Effector CD8-positive, alpha-beta T cell (primary cell): ENCODE measurements at places on chromosomes 11 and 22.

DNA sequence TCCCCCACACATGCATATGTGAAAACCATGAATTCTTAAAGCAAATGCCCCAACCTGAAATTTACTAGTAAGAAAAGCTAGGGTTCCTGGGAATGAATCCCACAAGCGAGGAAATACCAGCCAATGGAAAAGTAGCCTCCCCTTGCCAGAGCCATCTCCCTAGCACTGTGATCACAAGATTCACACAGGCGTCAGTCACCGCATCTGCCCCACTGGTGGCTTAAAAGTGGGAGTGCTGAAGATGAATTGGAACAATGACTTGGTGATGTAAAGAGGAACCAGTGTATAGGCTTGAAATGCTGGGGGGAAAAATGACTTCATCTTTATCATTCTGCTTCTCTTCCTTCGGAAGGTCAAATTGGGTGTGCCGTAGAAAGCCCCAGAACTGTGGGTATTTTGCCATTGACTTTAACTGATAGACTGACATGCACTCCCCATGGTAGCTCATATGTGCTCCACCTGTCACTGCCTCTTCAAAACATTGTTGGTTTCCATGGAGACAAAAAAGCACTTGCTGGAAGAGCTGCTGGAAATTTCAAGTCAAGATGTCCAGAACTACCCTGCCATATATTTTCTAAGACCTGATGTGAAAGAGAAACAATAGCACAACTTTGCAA, 19.2 kb upstream of the ASPHD2 start:
- no peak for DNase-seq

- DNase-seq = no peak
Measured at GRCh38 chr22:45575173-45575572, 72.5 kb downstream of the FBLN1 start.

DNA sequence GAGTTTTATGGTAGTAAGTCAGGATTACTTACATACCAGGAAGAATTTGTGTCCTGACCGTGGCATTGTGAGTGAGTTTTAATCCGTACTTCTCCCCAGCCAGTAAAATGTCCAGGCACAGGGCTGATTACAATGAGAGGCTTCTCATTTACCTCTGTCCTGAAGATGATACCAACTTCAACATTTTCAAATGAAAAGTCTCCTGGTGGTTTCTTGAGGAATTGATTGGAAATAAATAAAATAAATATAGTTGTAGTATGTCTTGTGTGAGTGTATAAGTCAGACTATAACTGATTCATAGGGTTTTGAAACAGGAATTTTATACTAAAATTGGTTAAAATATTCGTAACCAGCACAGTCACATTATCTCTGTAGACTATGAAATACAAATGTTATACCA, 382.5 kb downstream of the ETS1 start:
- no peak for DNase-seq

- no peak for DNase-seq
Measured at GRCh38 chr11:72015511-72016061, 16.9 kb downstream of the IL18BP start.

DNA sequence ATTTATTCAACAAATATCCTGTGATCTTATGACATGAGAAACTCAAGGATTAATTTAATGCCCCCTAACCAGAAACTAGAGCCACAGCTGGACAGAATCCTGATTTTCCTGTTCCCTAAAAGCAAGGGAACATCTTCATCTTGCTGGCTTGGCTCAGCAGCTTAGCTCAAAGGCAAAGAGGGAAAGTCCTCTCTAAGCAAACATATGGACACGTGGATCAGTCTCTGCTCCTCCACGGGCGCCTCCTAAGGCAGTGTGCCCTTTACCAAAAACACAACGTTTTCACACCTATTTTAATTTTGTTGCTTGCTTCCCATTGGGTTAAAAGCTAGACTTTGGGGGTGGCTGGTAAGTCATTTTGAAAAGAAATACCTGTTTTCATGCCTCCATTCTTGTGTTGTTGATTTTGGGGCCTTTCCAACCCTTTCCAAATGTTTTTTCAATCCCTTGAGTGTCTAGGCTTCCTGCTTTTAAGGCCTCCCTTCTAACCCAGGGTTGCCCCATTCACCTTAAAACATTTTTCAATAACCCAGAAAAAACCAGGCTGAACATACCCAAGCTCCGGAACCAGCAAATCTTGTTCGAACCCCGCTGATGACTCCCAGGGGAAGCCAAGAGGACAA, 15.5 kb downstream of the SLC1A2 start:
- no peak for DNase-seq

DNA sequence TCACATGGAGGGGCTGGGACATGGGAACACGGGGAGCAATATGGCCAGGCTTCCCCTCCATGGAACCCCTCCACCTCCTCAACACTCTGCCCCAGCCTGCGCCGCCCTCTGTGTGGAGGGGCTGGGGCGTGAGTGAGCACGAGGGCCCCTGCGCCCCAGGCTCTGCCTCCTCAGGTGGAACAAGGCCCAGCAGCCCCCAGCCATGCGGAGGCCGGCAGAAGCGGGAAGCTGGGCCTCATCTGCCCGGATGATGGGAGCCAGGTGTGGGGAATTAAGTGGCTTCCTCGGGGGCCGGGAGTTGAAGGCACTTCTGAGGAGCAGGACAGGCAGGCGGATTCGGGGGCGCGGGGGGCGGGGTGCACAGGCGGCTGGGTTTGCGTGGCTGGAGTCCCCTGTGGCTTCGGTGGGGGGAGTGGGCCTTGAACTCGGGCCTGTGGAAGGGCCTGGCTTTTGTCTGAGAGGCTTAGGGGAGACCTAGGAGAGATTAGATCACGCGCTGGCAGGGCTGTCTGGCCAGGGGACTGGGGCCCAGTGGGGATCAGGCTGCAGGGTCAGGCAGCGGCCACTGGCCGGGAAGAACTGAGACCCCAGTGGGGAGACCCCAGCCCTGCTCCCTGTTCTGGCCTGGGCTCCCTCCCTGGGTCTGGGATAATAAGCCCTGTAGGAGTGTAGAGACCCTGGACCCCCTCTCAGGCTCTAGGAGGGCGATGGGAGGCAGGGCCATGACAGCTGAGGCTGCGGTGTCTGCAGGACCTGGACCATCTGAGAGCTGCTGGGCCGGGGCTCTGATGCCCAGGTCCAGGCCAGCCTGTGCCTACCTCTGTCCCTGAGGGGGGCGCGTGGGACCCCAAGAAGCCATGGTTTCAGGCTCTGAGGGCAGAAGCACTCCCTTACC, 13.3 kb downstream of the PRR33 start:
- DNase-seq = no peak

GRCh38 chr11:107123022-107123421, 104.7 kb upstream of the GUCY1A2 start:
- DNase-seq = no peak

- no peak for DNase-seq
Measured at GRCh38 chr11:61713906-61714305, 33.7 kb downstream of the DAGLA start.

GRCh38 chr11:65790902-65791650, 4.2 kb downstream of the OVOL1 start:
- no peak for DNase-seq

DNA sequence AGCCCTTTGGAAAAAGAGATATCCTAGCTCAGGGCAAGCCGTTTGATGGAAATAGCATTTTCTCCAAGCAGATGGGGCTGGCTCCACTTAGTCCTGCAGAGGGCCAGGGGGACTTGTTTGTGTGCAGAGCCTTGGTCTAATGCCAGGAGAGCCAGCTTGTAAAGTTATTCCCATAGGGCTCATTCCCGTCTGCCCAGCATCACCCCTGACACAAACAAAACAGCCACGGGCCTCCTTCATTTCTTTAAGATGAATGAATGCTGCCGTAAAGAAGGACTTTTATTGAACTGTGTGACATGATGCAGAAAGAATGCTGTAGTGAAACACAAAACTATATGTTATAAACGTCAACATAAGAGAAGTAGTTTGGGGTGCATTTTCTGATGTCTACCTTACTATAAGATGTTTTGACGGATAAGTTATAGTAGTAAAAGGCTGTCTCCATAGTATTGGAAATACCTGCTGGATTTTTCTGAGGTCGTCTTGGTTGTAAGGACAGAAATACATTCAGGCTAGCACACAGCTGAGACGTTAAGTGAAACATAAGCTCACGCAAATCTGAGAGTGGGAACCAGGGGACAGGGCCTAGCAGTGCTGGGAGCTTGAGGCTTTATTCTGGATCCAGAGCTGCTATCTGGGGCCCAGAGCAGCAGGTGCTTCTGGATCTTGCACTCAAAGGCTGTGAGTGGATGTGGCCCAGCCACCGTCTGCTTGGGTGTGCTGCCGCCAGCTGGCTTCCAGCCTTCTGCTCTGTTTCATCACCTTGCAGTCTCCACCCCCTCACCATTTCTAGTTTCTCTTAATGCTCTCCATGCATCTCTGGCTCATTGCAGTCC, 53.3 kb downstream of the NCAM1 start:
- no peak for DNase-seq

- DNase-seq = no peak
Measured at GRCh38 chr22:33012833-33013450, 45.2 kb downstream of the SYN3 start.

- DNase-seq = peak; percentile 39
Measured at GRCh38 chr22:44192098-44192815, 11.5 kb downstream of the PARVG start.

DNA sequence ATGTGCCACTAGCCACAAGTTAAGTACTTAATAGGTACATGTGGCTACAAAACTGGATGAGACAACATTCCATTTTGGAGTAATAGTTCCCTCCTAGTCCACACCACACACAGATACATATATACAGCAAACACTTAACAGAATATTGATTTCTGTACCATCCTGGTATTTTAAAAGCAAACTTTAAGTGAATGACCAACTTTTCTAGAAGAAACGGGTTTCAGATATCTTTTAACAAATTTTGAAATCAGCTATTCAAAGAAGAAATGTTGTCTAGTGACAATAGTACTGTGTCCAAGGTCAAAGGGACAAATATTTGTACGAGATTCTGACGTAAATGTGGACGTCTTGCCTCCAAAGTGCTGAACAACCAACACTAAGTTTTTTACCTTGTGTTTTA, 12.3 kb upstream of the CARD16 start:
- no peak for DNase-seq

DNA sequence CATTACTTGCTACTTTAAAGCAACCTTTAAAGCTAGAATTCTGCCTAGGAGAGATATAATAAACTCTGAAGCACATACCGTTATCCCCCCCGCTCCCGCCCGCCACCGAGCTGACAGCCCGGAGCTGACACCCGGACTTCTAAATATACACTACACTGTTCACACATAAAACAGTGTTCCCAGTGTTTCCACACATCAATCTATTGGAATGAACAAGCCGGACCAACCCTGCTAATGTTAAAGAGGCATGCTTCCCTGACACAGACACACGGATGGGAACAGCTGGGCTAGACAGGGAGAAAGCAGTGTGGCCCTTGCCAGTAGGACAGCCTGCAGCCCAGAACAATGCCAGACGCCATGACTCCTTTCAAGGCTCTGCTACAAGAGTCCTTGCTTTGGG, 108.4 kb upstream of the CSNK2A3 start:
- DNase-seq = no peak

DNA sequence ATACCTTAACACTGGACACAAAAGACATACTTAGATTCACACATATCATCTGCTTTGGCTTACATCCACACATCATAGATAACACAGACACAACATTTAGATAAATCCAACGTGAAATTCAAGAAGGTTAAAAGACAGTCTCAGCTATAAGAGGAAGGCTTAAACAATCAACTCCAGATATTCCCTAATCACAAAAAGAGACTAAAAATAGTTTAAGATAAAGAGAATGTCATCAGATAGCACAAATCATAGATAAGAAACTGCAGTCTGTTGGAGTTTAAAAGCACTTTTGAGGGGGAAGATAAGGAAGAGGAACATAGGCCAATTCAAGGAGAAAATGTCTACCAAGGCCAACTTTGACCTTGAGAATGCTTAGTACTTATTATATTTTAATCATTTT, 504.8 kb downstream of the JRKL start:
- no peak for DNase-seq

DNA sequence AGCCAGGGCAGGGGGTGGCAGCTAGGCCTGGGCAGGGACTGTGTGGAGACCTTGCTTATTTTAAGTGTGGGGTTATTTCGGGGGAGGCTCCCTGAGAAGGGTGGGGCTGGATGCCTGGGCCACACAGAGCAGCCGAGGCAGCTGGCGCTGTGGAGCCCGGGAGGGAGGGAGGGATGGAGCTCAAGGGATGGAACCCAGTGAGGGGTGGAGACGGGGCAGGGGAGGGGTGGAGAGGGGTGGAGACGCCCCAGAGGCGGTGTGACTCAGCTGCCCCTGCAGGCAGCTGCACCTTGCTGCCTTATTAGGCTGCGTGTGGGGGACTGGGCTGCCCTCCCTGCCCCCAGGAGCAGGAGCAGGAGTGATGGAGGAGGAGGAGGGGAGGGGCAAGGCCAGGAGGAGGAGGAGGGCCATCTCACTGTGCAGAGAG, 9.8 kb upstream of the TSSC4 start:
- DNase-seq = no peak

DNA sequence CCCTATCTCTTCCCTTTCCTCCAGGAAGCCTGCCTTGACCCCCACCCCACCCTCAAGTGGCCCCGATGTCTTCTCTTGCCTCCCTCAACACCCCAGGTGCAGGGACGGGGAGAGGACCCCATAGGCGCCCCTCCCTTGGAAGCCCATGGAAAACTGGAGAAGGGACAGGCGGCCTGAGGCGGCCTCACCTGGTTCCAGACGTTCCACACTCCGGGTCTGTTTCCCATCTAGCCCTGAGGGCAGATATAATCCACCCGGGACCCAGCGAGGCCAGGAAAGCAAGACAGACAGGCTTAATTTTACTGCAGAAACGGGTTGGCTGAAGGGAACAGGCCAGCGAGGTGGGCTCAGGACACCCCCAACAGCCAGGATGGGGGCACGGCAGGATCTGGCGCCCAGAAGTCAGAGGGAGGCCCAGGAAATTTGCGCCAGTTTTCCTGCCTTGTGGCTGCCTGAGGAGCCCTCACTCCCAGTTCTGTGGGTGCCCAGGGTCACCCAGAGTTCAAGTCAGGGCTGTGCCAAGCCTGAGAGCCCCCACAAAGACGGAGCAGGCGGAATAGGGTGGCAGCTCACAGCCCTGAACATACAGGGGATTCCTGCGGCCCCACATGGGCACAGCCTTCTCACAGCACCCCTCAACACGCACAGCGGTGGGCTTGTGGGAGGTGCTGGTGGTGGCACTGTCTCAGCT, 3.0 kb upstream of the SIGIRR start:
- DNase-seq = no peak

GRCh38 chr11:40027720-40028119, 1431.7 kb downstream of the LRRC4C start:
- no peak for DNase-seq

GRCh38 chr11:120104041-120104565, 33.8 kb downstream of the TRIM29 start:
- no peak for DNase-seq

DNA sequence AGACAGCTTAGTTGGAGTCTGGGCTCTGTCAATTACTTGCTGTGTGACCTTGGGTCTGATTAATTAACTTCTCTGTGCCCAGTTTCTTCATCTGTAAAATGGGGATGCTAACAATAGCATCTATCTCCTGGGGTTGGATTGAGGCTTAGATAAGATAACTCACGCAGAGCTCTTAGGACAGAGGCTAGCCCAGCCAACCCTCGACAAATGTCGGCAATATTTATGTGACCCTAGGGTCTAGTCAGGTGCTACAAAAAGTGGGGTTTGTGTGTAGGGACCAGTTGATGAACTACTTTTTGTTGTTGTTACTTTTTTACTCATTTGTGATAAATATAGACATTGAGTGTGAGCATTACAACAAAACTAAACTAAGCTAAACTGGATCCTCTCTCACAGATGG, 22.4 kb downstream of the SYT13 start:
- no peak for DNase-seq

- DNase-seq = no peak
Measured at GRCh38 chr22:42990131-42990838, 24.7 kb downstream of the PACSIN2 start.
